Kidney epithelial cell (primary cell): ENCODE measurements at places on chromosomes 13 and 19.

GRCh38 chr13:78238911-78239310 is 320.3 kb upstream of the EDNRB start:
- no peak for DNase-seq

DNA sequence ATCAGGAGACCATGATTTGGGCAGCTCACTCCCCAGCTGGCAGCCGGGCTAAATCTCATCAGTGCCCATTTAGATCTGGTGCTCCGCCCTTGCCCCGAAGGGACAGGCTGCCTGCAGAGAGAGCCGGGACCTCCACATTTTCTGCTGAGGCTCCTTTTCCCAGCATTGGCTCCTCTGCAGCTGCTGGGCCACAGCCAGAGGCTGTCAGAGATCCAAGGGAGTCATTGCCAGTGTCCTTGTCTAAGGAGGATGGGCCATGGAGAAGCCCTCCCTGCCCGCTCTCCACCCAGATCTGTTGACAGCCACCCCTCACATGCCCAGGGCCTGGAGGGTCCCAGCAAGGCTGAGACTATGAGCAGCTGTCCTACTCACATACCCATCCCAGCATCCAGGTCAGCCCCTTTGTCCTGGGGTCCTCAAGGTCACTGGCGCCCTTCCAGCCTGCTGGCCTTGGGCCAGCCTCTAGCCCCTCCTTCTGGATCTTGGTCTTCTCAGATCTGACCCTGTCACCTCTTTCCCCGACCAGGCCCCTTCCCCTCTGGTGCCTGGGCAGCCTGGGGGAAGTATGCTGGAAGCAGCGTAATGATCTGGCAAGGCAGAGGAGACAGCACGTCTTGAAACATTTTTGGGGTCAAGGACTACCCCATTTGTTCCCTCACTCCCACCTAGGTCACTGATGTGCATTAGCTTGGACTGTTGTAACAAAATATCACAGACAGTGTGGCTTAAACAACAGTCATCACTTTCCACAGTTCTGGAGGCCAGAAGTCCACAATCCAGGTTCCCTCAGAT is 7.9 kb downstream of the PIN1 start:
- no peak for DNase-seq

DNA sequence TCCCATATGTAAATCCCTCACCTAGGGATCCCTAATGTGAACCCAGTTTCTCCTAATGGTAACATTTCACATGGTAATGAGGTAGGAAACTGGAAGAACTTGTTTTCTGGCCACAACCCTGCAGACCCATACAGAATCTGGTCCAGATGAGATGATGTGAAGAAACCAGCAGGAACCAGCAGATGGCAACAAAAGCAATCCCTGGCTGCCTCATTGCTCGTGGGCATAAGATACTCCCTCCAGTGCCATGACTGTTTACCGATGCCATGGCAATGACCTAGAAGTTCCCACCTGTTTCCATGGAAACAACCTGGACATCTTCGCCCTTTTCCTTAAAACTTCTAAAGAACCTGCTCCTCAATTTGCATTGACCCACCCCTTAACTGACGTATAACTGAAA is 1.4 kb upstream of the CD209 start:
- DNase-seq: no peak

GRCh38 chr19:15404097-15404779 is 14.6 kb downstream of the AKAP8L start:
- DNase-seq: no peak

DNA sequence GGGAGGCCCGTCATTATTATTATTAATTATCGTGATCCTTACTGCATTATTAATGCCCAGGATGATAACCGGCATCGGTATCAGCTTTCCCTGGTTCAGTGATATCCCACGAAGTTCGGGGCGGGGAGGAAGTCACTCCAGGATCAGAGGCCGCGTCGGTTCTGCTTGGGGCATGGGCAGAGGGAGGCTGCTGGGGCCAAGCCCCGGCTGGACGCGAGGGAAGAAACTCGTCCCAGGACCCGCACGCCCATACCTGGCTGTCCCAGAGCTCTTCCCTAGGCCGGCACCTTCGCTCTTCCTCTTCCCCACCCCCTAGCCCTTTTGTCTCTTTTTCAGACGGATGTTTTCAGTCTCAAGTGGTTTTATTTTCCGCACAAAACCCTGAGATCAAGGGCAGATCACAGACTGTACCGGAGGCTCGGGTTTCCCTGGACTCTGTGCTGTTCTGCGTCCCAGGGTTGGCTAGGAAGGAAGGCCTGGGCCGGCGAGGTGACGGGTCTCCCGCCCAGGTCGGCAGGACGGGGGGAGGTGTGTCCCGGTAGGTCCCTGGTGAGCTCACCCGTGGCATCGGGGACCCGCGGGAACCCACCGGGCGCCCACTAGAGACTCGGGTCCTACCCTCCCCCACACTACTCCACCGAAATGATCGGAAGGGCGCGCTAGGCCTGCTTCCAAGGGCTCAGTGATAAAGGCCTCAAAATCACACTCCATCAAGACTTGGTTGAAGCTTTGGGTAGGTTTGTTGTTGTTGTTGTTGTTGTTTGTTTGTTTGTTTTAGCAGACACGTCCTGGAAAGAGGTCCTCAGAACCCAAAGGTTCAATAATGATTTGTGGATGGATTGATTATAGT is 7.9 kb downstream of the ZIC2 start:
- DNase-seq: no peak

DNA sequence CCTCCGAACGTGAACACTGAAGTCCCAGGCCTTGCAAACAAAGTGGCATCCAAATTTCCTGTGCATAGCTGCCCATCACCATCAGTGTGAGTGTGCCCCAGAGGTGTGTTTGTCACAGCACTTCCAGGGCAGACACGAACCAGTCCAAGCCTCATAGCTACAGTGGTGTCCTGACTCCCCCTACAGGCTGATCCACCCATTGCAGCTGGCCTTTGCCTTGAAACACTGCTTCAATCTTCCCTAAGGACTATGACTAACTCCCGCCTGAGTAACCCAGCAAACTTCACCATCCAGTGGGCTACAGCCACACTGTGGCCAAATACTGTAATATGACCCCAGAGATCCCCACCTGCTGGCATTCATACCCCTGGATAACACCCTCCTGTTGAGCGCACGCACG is 3.9 kb downstream of the ZNF266 start:
- DNase-seq: no peak

- DNase-seq: no peak
Measured at GRCh38 chr13:98289339-98289945, 112.4 kb upstream of the RNF113B start.
